ENCODE measurements at places on chromosomes 1 and 21.
A peak's percentile ranks its signal among the peaks of the same experiment; 100 is the strongest.

DNA sequence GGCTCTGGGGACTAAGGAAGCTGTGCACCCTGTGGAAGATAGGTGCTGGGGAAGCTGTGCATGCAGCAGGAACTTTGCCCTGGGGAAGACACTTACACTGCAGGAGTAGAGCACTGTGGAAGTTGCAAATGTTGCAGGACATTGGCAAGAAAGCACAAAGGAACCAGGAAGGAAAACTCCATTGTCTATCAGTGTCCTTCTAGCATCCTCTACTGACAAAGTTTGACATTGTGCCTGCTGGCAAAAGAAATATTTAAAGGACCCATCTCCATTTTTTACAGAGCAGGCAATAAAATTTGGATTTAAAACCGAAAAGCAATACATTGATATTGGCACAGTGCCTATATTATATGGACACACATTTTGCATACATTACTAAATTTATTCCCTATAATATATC, 394.1 kb downstream of the PBX1 start:
- DNase-seq: no peak

DNA sequence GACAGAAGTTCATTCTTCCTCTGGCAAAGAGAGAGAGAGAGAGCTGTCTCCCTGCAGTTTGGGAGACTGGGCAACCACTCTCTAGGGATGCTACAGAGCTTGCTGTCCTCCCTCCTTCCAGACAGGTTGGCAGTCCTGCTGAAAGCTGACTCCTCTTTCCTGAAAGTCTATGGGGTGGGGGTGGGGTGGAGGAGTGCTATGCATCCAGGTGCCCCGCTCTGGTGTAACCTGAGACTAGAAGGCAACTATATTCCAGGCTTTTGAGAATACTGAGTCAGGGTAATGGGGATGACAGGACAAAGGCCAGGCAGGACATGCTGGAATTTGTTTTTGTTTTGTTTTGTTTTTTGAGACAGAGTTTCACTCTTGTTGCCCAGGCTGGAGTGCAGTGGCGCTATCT, 55.4 kb downstream of the OPTC start:
- no peak for DNase-seq

DNA sequence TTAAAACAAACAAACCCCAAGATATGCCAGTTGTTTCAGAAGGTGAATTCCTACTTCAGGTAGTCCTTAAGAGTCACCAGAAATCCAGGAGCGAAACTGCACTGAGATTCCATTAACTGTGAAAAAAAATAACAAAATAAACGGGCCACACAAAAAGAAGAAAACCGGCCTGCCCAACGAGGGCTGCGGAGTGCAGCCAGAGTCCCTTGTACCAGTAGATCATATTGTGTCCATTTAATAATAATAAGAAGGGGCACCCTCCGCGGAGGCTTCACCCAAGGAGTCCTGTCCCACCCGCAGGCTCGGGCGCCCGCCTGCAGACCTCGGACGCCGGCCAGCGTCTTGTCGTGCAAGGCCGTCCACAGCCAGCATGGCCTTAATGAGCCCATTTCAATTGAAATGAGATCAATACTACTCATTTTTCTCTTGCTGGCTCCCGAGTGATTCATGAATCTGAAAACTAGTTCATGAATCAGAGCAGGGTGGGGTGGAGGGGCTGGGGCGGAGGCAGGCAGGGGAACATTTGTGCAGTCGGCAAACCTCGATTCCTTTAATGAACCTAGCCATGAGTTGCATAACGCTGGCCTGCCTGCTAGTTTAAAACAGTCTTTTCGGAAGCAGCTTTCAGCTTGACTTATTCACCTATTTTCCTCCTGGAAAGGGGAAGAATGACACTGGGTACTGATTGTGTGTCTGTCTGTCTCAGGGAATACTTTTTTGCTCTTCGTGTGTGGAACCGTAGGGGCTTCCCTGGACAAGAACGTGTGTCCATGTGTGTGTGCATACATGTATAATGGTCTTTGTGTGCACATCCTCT, 113.1 kb upstream of the IRF2BP2 start:
- peak; percentile 87 for DNase-seq

DNA sequence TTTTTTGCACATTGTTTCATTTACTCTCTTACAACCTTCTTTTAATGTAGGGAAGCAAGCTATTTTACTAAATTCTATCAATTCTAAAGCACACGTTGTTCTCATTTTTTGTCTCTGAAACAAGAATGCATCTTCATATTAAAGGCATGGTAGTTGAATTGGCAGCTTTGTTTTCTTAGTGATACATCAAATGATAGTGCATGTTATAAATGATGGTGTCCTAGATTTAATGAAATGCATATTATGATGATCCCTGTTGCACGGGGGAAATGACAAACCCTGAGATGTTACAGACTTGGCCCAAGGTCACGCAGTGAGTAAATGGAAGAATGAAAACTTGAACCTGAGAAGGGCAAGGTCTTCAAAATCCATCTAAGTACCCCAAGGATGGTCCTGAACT, 213.1 kb downstream of the KAZN start:
- no peak for DNase-seq

GRCh38 chr1:116033322-116033721, 57.0 kb downstream of the SLC22A15 start:
- DNase-seq: no peak

DNA sequence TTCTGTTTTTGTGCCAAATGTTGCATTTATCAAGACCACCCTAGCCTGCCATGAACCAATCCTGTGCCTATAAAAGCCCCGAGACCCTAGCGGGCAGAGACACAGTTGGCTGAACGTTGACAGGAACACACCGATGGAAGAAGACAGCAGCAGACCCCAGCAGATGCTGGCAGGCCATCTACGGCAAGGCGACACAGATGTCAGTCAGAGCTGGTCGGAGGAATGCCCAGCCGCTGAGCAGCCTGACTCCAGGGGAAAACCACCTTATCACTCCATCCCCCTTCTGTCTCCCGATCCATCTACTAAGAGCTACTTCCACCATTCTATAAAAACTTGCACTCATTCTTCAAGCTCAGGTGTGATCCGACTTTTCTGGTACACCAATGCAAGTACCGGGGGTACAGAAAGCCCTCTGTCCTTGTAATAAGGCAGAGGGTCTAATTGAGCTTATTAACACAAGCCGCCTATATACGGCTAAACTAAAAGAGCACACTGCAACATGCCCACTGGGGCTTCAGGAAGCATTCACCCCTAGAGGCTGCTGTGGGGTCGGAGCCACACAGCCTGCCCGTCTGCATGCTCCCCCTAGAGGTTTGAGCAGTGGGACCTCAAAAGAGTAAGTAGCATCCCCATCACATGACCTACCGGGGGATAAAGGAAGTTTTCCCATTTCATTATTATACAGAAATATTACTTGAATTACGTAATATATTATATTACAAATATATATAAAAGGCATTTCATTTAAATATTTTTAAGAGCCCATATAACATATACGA, 1156.3 kb upstream of the B3GALT2 start:
- no peak for DNase-seq

DNA sequence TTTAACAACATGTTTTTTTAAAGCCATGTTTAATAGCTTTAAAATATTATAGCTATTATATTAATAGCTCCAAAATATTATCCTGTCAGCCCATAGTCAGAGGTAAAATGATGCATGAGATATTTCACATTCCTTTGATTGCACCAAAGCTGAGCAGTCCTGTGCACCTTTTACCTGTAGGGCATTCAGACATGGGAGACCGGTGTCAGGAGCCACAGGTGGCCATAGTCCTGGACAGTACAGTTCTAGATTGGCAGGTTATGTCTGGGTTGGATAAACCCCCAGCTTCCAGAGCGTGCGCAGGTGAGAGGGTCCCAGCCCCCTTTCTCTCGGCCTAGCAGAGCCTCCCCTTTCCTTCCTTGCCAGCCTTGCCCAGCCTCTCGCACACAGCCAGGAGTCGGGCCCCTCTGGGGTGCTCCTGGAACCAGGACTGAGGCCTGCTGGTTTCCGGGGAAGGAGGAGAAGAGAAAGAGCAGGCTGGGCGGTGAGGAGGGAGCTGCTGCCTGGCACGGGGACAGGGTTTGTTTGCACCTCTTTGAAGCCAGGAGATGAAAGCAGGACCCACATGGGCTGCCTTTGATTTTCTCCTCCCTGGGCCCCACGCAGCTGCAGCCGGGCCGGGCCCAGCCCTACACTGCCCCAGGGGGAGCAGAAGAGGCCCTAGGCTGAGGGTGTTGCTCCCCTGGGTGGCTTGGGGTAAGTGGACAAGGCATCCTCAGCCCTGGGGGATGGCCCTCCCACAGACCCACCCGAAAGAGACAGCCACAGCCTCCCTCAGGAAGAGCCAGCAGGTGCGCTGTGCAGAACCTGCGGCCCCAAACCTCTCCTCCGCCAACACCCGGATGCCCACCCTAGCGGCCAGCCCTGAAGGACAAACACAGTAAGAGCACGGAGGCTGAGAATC, 75.2 kb upstream of the TARDBP start:
- no peak for DNase-seq

DNA sequence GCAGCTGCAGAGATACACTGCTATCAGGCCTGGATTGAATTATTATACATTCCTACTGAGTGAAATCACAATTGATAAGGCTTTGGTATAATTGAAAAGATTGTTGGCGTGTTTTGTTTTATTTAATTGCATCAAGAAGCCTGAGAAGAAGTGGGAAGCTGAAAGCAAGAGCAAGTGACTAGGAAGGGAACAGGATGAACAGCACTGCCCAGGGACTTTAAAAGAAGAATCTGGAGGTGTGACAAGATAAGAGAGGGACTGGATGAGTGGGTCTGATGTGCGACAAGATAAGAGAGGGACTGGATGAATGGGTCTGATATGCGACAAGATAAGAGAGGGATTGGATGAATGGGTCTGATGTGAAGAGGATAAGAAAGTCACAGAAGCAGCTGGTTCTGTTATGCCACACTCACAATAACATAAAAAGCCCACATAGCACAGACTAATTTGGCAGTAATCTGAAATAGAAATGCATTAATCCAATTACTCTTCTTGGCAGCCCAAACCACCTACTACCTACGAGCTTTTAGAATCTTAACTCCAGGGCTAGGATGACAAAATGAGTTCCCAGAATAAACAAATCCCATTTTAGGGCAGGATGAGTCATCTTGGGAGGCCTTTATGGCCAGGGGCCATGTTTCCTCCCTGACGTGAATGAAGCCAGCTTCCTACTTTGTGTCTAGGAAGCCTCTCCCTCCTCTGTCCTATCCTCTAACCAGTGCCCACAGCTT, 129.7 kb downstream of the DUSP10 start:
- peak; percentile 93 for DNase-seq

DNA sequence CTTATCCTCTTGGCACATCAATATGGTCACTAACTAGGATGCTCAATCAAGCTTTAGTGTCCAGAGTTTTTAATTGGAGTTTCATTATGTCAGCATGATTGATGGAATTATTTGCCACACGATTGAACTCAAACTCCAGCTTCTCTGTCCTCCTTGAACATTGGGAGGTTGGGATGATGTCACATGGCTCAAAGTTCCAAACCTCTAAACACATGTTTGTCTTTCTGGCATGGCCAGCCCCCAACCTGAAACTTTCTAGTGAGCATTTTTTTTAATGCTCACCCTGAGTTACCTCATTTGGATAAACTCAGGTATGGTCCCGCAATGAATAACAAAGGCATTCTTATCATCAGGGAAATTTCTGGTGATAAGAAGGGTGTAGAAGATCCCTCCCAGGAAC, 86.0 kb downstream of the RHOU start:
- DNase-seq: no peak

GRCh38 chr1:83791821-83792437, 207.0 kb downstream of the TTLL7 start:
- peak; percentile 0 for DNase-seq

DNA sequence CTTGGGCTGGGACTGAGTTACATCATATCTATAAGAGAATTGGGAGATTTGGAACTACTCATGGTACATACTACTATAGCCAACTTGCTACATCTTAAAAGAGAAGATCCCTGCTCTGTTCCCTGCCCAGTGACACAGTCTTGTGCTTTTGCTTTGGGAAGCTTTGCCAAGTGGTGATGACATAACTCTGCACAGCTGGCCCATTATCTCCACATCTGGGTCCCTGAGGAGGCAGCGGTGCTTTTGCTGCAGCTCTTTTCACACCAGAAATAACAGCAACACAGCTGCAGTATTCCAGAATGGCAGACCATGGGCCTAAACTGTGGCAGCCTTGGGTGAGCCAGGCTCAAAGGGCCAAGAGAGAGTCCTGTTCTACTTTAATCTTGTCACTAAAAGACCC, 296.0 kb downstream of the HHAT start:
- no peak for DNase-seq

GRCh38 chr1:73401666-73402065, 796.3 kb downstream of the LRRIQ3 start:
- DNase-seq: peak; percentile 0

DNA sequence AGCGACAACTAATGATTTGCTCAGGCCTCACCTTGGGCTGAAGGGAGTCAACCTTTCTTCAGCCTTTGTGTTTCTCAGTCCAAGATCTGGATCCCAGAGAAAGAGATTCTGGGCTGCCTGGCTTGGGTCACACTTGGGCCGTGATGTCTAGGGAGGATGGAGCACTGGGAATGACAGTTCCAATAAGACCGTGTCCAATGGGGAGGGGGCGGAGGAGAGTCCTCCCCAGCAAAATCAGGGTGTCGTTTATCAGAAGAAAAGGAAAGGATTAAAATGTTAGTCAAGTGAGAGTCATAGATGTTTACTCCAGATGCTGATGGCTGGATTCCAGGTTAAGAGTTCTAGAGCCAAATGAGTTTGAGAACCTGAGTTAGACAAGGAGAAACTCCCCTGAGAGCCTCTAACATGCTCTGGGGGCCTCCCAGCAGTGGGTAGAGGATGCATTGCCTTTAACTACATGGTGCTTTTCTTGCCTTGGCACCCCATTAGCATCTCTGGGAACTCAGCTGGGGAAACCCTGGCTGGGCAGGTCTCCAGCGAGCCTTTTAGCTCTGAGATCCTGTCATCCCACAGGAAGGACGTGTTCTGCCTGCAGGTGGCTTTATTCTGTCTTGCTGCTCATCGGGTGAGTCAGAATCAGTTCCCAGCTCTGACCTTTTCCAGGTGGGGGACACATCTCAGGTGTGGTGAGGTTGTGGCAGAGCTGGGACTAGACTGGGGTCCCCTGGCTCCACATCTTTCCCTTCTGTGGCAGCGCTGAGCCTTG, 22.2 kb downstream of the NIPAL3 start:
- peak; percentile 31 for DNase-seq

GRCh38 chr1:188027613-188028012, 1198.9 kb downstream of the PLA2G4A start:
- peak; percentile 97 for DNase-seq
